ENCODE measurements at places on chromosomes 12 and 14. TPM values are rescaled to one million over a fixed set of nuclear protein-coding genes. Genes with fewer than 3 reads are reported as not detected.

Gene STON2
- total RNA-seq: not detected

DNA sequence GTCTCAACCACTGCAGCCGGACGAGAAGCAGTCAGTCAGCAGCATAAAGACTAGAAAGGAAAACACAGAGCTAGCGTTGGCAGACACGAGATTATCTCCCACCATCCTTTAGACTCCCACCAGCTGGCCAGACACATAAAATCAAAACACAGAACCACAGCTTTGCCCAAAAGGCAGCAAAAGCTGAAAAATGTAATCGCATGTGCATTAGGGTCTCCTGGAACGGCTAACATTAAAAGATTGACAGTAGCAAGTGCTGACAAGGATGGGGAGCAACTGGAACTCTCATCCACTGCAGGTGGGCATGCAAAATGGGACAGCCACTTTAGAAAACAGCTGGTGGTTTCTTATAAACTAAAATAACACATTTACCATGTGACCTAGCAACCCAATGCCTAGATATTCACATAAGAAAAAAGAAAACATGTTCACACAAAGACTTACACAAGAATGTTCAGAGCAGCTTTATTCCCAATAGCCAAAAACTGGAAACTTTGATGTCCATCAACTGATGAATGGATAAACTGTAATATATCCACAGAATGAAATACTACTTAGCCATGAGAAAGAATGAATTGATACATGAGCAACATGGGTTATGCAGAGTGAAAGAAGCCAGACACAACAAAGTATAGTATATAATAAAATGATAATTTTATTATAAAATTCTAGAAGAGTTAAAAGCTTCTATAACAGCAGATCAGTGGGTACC is 37.7 kb downstream of the NCOR2 start:
- DNase-seq: no peak

DNA sequence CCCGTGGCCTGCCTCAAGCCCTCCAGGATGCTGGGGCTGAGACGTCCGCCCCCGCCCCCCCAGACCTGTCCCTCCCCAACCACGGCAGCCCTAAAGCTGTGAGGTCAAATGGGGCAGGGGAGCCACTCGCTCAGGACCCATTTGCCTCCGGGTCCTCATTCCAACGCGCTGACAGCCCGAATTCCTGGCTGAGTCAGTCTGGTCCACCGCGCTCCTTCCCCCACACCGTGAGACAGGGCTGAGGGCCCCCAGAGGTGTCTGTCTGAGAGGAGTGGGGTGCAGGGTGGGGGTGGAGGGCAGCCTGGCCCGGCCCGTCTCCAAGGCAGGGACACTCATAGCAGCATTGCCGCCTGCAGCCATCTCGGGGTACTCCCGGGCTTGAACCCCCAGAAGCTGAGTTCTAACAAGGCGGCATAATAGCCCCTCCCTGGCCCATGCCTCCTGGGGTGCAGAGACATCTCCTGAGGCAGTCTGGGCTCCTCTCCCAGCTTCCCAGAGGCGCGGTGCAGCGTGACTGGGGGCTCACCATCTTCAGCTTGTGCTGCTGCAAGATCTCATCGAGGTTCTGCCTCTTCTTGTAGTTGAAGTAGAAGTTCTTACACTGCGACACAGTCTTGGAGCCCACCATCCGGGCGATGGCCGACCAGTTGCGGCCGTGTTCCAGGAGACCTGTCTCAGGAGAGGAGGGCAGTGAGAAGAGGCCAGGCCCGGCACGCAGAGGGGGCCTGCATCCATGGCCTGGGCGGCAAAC is 90.5 kb downstream of the RFLNA start:
- DNase-seq: no peak

Gene NAP1L1
- 904 TPM for total RNA-seq

GRCh38 chr12:113823816-113824215 is 142.3 kb downstream of the RBM19 start:
- no peak for DNase-seq

DNA sequence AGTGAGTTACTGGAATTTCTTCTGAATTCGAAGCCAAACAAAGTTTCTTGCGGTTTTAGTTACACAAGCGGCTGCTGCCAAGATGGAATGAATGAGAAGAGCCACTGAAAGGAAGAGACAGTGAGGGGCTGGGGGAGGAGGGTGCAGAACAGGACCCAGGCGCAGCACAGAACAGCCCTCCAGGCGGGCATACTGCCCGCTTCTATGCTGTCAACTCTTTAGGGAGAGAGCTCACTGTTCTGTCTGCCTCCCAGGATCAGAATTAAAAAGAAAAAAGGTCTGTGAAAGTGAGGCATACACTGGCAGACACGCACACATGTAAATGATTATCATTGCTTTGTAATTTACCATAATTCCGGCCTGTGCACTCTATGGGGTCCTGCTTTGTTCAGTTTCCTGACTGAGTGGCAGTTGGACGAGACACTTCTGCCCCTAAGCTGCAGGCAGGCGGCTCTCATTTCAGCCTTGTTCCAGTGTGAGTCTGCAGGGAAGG is 231.6 kb downstream of the CACNA1C start:
- DNase-seq: no peak

Gene PLD4
- total RNA-seq: 3.7 TPM

Gene BATF
- total RNA-seq: 1.5 TPM

DNA sequence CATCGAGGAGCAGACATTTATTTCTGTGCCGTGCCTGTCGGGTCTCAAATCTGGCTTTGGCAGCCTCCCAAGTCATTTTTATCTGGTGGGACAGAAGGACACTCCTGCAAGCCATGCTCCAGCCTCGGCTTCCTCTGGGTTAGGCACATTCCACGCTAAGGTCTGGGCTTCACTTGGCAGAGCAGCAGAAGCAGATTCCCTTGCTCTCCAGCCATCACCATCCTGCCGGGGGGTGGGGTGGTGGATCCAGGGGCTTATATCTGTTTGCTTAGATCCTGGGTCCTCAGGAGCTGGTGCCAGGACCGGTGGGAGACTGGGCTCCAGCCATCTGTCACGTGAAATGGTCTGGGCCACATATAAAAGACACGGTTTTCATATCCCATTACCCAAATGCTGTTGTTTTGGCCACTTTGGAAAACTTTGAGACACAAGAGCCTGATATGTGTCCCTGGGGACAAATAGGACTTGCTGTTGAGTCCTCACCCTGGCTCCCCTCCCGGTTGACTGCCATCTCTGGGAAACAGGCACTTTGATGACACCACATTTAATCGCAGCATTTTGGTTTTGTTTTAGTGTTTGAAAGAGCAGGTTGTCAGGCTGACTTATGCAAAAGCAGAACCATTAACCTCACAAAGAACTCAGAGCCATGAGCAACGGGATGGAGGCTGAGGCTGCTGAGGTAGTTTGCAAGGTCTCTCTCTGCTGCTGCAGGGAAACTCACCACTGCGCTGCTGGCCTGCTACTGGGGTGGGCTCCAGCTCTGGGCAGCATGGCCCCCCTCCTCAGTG is 69.6 kb upstream of the PRMT8 start:
- DNase-seq: no peak

DNA sequence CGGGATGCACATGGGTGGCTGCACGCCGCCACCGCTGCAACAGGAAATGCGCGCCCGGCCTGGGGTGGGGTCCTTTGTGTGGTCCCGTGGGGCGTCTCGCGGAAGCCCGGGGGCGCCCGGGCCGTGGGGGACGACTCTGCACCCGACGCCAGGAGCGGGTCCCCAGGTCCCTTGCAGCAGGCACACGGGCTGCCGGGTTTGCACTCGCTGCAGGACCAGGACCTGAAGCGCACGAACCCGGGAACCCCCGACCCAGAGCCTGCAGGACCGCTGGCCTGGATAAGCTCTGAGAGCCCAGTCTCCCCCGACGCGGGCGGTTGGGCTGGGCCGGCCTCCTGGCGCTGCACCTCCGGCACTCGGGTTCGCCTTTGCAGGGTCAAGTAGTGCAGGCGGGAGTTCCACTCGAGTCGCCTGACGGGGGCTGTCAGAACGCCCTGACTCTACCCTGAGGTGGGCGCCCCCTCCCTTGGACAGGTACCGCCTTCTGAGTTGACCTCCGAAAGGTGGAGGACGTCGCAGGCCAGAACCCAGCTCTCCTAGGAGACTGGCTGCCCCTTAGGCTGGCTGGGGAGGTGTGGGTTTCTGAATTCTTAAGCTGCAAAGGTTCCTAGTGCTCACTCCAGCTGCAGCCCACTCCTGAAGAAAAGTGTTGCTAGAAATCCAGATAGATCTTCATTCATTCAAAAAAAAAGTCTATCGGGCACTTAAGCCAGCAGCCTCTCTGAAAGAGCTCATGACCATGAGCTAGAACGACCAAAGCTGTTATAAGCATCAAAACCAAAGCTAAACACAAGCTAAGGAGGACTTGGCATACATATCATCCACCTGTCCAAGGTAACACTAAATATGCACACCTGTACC is 68.0 kb downstream of the RNF34 start:
- DNase-seq: no peak

DNA sequence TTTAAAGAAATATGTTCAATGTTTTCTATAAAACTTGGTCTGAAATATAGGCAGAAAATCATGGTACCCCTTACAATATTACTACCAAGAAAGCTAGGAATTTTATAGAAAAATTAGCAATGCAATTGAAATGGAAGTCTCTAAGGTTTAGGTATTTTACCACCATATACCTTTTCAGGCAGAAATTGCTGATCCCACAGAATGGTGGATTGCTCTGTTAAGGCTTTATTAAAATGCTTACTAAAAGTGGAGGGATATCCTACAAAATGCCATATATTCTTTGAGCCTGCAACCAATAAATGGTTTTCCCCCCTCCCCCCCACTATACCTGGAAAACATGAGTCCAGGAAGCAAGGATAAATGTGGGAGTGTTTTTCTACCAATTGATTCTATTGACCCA is 718.1 kb upstream of the NOVA1 start:
- no peak for DNase-seq

Measured in OCI-LY7 (cell line).